ENCODE measurements at places on chromosomes 2 and 18. TPM values are rescaled to one million over a fixed set of nuclear protein-coding genes. Genes with fewer than 3 reads are reported as not detected.

DNA sequence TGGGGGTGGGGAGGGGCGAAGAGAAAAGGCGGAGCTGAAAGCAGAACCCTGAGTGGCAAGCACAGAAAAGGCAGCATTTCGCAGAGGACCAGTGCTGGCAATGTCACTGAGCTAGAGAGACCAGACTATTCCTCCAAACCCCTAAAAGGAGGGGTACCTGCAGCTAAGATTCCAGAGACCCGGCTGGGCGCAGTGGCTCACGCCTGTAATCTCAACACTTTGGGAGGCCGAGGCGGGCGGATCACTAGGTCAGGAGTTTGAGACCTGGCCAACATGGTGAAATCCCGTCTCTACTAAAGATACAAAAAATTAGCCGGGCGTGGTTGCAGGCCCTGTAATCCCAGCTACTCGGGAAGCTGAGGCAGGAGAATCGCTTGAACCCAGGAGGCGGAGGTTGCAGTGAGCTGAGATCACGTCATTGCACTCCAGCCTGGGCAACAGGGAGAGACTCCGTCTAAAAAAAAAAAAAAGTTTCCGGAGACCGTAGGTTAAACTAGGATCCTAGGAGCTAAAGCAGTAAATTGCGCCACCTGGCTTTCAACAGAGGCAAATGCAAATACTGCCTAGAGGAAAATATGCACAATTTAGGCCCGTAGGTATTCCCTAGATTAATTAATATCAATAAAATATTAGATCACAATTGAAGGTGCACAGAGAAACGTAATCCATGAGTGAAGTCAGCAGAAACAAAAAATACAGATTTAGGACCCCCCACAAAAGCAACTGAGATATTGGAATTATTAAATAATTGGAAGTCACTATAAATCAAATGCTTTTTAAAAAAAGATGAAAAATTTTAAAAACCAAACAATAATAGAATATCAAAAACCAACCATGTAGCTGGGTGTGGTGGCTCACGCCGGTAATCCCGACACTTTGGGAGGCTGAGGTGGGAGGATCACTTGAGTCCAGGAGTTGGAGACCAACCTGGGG, 4.9 kb downstream of the UCN start:
- DNase-seq = no peak

- no peak for DNase-seq
Observed at GRCh38 chr2:127640082-127641072, 5.6 kb upstream of the GPR17 start.

- no peak for DNase-seq
Observed at GRCh38 chr18:37383846-37384595, 181.6 kb downstream of the CELF4 start.

GRCh38 chr2:208046686-208047085, 21.4 kb upstream of the PLEKHM3 start:
- no peak for DNase-seq

DNA sequence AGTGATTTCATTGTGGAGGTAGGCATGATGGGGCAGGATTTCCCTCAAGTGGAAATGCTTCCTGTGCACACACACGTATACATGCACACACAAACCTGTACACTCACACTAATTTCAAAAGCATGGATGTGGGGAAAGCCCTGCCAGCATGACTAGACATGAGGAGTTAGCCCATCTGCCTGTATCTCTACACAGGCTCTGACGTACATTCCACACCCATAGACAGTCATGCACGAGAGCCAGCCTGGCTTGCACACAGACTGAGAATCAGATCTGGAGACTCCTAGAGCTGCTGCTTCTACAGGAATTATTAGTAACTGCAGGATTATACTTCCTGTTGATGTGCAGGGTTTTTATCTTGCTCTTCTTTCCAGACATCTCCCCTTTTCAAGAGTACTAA, 27.3 kb upstream of the NFU1 start:
- DNase-seq = no peak

GRCh38 chr2:196046123-196046917, 22.3 kb downstream of the DNAH7 start:
- DNase-seq = no peak

DNA sequence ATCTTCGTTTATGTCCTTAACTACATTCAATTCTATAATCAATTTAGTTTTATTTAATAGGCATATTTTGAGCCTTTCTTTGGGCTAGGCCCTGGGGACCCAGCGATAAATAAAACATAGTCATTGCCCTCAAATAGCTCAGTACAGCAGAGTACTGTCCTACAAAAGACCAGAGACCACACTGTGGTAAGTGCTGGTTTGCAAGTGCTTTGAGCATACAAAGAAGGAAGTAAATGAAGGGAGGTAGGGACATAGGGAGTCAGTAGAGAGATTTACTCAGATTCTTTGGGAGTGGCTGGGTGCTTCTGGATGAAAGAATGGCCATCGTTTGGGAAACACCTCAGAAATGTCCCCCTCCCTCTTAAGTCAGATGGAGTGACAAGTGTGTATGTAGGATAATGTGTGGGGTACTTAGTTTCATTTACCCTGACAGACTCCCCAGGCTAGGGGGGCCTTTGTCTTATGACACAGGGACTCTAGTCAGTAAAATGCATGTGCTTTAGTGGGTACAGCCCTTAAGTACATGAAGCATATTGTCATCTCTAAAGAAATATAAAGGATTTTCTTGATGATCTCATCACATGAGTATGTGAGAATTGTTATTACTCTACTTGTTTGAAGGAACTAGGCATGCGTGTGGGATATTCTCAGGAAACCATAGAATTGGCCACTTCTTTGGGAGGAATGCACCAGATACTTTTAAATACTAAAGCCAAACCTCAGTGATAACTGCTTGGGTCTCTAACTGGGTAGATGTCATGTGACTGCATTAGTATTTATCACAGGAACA, 35.1 kb downstream of the MAPRE2 start:
- no peak for DNase-seq

GRCh38 chr2:133673305-133673905, 105.1 kb upstream of the NCKAP5 start:
- DNase-seq = no peak

DNA sequence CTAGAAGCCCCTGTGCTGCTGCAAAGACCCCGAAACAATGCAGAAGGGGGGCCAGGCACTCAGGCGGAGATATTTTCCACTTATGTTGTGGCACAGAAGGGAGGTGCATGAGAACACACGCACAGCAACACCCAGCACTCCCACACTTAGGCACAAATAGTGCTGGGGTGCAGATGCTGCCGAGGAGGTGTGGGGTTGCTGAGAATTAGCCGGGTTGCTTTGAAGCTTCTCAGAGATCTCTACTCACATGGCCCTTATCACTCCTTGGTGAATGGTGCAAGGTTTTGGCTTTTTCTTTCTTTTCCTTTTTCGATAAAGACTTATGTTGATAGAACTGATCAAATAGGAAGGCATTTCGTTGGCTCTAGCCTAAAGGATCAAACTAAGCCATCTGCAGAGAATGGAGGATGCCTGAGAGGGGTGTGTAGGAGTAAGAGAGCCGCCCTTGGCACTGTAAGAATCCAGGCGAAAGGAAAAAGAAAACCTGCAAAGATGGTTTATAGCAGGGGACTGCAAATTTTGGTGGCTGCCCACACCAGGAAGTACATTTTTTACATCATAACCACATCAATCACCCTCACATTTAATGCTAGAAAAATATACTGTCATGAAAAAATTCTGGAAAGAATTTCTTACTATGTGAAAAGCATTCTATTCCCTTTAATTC, 27.9 kb upstream of the FHL2 start:
- DNase-seq = no peak

DNA sequence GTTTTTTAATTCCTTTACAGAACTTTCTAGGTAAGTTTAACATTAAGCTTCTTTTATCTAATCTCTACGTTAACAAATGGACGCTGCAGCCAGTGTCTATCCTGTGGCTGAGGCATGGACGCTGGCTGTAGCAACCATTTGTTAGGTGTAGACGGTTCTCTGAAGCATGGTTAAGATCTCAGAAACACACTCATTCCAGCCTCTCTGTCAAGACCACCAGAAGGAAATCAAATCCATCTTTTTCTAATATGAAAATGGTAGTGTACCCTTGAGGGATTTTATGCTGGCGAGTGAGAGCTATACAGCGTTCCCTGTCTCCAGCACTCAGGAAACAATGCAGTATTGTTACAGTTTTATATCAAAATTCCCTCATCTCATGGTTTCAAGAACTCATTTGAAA, 78.0 kb downstream of the DTNB start:
- no peak for DNase-seq

DNA sequence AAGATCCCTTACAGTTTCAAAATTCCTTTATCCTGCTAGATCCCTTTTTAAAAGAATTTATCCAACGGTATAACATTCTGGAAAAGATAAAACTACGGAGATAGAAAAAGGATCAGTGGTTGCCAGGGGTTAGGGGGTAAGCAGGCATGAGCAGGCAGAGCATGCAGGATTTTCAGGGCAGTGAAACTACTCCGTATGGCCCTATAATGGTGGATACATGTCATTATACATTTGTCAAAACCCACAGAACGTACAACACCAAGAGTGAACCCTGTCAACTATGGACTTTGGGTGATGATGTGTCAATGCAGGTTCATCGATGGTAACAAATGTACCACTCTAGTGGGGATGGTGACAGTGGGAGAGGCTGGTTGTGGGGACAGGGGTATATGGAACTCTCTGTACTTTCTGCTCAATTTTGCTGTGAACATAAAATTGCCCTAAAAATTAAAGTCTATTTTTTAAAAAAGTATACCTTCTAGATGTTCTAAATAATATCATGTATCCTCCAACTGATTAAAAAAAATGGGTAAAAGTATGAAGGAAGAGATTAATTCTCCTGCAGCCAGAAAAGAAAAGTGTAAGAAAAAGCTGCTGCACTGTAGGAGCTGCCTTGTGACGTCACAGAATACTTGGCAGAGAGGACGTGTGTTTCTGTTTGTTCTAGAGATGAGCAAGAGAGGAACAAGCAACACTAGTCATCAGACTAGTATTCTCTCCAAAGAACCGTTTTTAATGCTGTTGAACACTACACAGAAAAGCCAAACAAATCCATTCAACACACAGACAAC, 23.6 kb downstream of the ANKRD44 start:
- DNase-seq = no peak

GRCh38 chr2:42764901-42765300, 966 bp upstream of the OXER1 start:
- no peak for DNase-seq

DNA sequence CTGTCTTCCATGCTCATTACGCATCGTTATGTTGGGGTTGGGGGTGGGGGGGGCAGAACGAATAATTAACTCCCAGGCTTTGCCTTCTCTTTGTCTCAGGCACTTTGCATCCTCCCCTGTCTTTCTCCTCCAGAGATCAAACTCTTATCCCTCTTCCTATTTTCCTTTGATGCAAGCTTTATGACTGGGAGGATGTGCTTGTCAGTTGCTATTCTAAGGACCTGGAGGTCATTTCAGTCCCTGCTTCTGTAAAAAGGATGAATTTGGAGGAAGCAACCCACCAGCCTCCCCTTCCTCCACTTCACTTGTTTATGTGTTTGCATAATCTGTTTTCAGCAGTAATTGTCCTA, 87.5 kb downstream of the ZCCHC2 start:
- DNase-seq = no peak

GRCh38 chr18:52408800-52409302, 68.9 kb downstream of the DCC start:
- no peak for DNase-seq

DNA sequence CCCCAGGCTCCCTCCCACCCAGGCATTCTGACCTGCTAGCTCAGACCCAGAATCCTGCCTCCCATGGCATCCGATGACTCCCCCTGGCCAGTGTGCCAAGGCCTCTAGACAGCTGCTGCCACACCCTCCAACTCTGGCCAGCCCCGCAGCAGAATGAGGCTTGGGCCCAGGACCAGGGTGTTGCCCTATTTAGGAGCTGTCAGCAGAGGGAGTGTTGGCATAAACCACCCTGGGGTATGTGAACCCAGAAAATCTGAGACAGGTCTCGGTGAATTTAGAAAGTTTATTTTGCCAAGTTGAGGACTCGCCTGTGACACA, 134.3 kb downstream of the KLHL29 start:
- no peak for DNase-seq

DNA sequence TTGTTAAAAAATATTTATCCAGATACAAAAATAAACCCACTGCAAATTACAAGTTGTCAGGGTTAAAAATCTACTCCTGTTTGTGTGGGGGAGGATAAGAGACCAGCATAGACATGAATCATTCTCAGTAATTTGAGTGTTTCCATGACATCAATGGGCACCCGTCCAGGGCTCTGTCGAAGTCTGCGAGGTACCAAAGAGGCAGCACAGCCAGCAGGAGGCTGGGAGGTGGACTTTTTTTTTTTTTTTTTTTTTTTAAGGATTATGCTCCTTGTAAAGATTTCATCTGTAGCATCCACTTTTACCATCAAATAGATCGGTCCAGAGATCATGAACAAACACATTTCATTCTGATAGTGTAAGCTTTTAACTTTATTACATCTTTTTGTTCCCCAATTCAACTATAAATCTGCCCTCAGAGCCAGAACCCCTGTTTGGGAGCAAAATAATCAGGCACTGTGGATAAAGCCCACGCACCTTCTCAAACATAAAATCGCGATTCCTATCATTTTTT, 182.0 kb downstream of the TCF4 start:
- peak; percentile 90 for DNase-seq

DNA sequence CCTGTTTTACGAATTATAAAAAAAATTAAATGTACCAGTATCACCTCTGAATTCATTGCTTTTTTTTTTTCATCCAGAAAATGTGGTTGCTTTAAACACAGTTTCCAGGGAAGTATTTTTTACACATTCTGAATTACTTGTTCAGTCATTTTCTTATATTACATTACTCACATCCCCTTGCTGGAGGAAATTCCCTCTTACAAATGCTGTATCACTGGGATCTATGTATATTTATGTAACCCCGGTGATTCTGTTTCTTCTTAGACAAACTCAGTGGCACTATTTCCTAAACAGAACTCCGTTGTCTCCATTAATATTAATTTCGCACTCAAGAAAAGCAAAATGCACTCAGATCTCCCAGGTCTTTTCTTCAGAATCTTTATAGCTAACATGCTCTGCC, 1078.5 kb upstream of the ZEB2 start:
- DNase-seq = no peak

DNA sequence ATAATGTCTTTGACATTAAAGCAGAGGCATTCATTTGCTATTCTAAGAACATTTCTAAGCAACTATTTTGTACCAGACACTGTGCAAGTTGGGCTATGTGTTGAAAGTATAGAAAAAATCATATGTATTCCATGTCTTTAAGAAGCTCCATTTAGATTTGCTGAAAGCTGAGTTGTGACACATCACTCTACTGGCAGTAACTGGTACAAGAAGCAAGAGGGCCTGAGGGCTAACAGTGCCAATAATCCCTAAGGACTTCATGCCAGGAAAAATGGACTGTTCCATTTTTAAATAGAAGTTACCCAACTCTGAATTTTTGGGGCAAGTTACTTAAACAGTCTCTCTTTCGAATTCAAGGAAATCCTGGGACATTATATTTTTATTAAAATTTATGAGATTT, 178.7 kb downstream of the SRBD1 start:
- no peak for DNase-seq

GRCh38 chr2:29601321-29601720, 320.1 kb downstream of the ALK start:
- DNase-seq = no peak

The FOXD4L1 gene
- total RNA-seq = not detected

The LIMS4 gene
- 2.2 TPM for total RNA-seq

The MARCHF4 gene
- not detected for total RNA-seq

The CHN1 gene
- total RNA-seq = 38.4 TPM

The MRO gene
- total RNA-seq = 2.0 TPM

The IL36RN gene
- total RNA-seq = not detected

The ZSWIM2 gene
- total RNA-seq = not detected

The LIPT1 gene
- 12.1 TPM for total RNA-seq

The AQP12B gene
- total RNA-seq = not detected

The SEPTIN10 gene
- total RNA-seq = 135 TPM
